A673 (cell line): ENCODE measurements at places on chromosomes 16 and 17.

GRCh38 chr17:17776889-17777288 is 59.9 kb downstream of the SREBF1 start:
- no peak for DNase-seq

GRCh38 chr17:40432864-40433528 is 10.3 kb upstream of the IGFBP4 start:
- DNase-seq = no peak

GRCh38 chr17:58913971-58914769 is 158.5 kb downstream of the PPM1E start:
- DNase-seq = peak; percentile 18

- no peak for DNase-seq
These were observed 91.5 kb downstream of the ZFHX3 start for GRCh38 chr16:72956124-72957064.

DNA sequence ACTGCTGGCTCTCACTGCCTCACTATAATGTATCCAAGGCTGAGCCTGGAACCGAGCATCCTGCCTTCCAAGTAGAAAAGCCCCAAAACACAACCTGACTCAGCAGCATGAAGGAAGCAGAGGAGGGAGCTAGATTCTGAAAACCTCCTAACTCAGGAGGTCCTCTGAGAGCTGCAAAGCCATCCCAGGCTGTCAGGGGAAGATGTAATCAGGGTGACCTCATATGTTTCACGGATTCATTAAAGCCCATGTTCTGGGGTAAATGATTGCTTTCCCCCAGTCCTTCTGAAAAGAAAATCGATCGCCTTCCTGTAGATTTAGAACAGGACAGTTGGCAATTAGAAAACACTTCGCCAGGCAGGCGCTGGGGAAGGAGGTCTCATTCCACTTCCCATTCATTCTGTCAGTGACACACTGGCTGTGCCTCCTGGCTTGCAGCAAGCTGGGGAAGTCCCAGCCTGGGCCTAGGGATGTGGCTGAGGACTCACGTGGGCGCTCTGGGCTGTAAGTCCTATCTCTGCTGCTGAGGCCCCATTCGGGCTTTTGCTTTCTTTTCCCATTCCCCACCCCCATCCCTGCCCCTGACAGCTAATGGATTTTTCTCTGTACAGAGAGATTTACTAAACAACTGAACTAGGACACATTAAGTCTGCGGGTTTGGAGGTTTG is 75.7 kb upstream of the TMEM132E start:
- no peak for DNase-seq

DNA sequence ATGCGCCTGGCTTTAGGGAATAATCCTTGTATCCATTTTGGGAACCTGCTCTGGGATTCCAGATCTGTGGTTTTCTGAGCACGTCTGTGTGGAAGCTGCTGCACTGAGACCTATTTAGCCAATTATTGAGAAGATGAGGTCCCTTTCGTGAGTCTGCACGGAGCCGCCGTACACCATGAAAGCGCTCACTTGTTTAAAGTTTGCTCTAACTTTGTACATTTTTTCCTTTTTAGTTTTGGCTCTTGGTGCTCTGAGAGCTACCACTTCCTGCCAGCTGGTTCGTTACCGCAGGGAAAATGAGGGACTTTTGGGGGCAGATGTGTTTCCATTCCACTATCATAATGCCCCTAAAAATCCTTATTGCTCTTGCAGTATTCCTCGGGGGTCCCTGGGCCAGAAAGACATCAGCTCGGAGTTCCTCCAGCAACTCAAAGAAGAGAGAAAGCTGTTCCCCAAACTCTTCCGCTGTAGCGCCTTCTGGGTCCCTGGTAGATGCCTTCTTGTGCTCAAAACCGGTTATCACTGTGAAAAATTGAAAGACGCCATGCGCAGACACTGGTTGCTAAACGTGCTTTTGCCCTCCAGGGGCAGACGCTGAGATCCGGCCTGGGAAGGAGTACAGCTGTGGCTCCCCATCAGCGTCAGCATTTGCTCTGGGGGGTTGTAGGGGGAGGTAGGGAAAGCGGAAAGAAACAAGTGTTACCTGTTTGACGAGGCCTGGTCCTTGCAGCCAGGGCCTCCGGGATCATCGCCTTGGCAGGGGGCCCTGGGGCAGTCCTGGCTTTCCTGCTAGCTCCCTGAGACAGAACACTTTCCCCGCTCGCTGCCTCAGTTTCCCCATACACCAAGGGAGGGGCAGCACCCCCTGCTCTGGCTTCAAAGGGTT is 238.1 kb downstream of the MRTFB start:
- no peak for DNase-seq

DNA sequence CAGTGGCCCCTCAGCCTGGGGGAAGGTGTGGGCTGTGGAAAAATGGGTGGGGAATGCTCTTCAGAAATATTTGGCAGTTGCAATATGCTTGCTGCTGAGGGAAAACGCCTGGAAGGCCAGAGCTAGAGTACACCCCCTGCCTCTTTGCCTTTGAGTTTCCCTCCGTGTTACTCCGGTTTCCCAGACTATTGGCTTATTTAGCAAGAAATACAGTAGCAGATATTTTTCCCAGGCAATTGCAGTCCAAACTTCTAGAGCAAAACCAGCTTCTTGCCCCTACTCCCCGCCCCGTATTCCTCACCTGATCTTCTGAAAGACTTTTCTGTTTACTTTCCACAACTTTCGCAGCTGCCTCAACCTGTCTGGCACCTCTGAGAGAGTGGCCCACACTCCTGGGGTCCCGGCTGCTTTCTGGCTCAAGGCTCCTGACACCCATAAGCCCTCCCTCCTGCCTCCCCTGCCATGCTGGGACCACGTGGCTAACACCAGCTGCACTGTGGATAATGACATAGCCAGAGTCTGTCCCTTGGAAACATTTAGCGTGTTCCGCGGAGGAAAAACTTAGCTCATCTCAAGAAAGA is 45.8 kb upstream of the HELZ start:
- DNase-seq = no peak

- no peak for DNase-seq
These were observed 51.2 kb upstream of the KDM8 start for GRCh38 chr16:27152121-27152520.

DNA sequence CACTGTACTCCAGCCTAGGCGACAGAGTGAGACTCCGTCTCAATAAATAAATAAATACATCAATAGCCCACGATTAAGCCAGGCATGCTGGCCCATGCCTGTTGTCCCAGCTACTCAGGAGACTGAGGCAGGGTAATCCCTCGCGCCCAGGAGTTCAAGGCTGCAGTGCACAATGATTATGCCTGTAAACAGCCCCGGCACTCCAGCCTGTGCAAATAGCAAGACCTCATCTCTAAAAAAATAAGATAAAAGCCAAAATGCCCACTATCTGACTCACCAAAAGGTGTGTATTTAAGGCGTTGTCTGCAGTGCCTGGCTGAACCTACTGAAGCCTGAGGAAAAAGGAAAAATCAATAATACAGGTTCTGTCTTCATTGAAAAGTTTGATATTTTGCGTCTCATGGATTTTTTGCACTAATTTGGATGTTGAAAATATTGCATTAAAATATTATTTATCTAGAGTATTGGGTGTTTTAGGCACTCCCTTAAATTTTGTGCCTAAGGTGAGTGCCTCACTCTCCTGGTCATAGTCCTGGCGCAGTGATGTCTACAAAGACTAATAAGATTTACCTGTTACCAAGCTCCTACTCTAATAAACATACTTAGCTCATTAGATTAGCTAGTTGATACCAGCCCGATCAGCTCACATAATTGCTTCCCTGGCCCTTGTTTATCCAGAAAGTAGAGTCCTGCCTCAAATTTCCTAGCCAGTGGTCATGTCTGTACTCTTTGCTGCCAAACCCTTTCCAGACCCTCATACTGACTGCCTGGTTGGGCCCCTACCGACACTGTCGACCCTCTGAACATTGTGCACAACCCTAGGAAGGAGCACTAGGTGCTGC is 24.7 kb upstream of the TOB1 start:
- DNase-seq = no peak

- no peak for DNase-seq
These were observed at the start of gene NLGN2 for GRCh38 chr17:7407485-7408251. TSS of gene NLGN2 (plus strand) at chr17:7407845. CDS start at chr17:7408256, 411 bp downstream.
